ENCODE measurements at places on chromosomes 5 and 9. TPM values are rescaled to one million over a fixed set of nuclear protein-coding genes. Genes with fewer than 3 reads are reported as not detected.

ATOX1 gene
- polyA plus RNA-seq = 410 TPM

MEIKIN gene
- polyA plus RNA-seq = not detected

HRCT1 gene
- polyA plus RNA-seq = not detected

JAKMIP2 gene
- 1.4 TPM for polyA plus RNA-seq

ARAP3 gene
- polyA plus RNA-seq = not detected

RFX3 gene
- 6.8 TPM for polyA plus RNA-seq

DNA sequence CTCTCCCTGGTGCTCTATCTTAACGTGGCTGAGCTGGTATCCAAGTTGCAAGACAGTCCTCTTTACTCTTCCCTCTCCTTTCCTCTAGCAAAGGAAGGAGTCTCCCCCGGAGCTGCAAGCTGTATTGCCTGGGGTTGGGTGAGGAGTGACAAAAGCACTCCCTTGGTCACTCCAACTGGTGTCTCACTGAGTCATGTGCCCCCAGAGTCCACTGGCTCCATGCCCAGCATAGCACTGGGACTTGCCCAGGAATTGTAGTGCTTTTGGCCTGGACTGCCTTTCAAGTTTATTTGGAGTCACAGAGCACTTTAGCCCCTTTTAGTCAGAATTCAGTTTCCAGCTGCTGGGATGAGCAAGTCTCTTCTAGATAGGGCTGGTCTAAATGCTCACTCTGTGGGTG is 82.6 kb upstream of the FST start:
- no peak for DNase-seq

- no peak for DNase-seq
Observed at GRCh38 chr5:40410964-40411635, 268.6 kb upstream of the PTGER4 start.

- DNase-seq = no peak
Observed at GRCh38 chr5:3024126-3024525, 272.6 kb upstream of the IRX2 start.

GRCh38 chr5:137752905-137753690 is 1.1 kb downstream of the HNRNPA0 start:
- DNase-seq = no peak

- no peak for DNase-seq
Observed at GRCh38 chr9:133737774-133738639, at the start of gene SARDH. TSS of gene SARDH (minus strand) at chr9:133738352. CDS start at chr9:133734173, 4,179 bp downstream.

DNA sequence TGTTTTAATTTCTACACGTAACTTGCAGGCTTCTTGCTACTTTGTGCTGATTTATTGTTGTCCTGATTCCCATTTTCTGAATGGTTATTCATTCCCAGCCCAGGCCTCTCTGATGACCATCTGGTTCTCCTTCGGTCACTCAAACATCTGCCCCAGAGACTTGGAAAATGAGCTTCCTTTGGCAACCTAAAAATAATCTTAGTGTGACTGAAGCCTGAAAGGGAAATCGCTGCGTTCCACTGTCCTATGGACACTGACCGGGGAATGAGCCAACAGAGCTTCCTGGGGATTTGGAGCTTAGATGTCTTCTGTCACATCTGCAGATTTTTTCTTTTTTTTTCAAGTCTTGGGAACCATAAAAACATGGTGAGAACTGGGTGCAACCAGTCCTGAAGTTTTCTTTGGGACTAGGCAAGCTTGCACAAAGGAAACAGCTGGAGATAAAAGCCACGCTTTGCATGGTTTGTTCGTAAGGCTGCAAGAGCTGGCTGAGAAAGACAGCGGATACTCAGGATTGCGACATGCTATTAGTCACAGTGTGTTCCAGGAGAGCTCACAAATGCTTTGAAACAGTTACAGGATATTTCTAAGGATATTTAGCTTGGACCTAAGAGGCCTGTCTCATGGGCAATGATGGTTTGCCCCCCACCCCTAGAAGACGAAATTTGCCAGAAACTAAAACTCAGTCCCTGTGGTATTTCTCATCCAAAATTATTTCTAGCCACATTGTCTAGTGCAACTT is 146.2 kb downstream of the GOLPH3 start:
- DNase-seq = no peak

GRCh38 chr5:56102889-56103288 is 108.1 kb upstream of the IL6ST start:
- DNase-seq = no peak

DNA sequence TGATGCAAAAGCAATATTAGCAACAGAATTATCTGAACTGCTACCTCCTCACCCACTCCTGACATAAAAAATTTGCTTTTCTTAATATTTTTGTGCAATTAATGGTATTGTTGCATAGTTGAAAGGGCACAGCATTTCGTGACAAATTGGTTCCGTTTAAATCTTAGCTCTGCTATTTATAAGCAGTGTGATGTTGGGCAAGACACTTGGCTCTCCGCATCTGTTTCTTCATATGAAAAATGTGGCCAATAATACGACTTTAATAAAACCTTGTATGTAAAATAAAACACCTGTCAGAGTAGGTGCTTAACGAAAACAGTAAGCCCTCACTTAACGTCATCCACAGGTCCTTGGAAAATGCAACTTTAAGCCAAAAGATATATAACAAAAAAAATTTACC is 4.2 kb downstream of the TMEM167A start:
- DNase-seq = no peak

- DNase-seq = no peak
Observed at GRCh38 chr9:71769175-71770161, 1.2 kb upstream of the CEMIP2 start.

DNA sequence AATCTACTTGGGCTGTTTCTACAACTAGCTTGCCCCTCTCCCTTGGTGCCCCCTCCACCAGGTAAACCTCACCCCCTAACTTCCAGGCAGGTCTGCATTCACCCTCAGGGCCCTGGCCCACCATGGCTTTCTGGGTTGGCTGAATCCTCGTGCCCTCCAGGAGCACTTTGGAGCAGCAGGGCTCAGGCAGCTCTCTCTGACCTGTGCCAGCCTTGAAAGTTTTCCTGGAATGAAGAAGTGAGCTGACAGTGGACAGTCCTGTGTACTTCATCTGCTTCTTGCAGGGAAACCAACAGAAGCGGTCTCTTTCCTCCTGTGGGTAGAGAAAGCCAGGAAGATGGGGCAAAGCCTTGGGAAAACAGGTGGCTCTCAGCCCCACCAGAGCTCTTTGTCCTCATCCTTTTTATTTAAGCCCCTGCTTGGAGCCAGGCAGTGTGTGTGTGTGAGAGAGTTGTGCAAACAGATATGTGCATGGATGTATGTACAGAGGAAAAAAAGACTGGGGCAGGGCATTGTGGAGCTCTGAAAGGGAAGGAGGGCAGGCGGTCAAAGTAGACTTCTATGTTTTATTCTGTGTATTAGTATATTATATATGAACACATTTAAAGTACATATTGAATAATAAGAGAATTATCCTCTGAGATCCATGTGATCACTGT is 62.3 kb upstream of the SPRY4 start:
- DNase-seq = no peak

DNA sequence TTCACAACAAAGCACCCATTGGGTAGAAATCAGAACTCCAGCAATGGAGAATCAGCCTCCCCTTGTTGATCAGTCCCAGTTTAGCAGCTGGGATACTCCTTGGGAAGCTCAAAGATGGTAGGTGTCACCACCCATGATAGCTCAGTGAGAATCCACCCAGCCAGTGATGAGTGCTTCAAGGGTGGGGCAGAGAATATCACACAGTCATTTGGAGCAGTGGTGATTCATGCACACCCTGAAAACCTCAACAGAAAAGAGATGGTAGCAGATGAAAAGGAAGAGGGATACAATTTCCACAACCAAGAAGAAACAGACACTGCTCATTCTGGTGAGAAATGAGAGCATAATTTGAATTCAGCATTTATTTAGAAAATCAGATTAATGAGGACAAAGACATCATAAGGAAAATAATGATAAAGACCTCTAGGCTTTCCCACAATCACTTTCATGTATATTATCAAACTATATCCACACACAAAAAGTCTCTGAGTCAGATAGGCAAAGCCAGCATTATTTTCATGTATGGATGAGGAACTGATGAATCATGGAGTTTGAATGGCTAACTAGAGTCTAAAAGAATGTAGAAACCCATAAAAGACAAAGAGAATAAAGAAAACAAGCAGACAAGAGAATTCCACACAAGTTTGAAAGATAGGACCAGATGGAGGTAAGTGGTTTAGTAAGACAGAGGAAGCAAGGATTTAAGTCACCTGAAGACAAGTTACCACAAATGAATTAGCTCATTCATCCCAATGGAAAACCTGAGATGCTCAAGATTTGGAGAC is 82.9 kb downstream of the FEM1C start:
- DNase-seq = no peak

Measured in GM12878 (cell line).